H7 (cell line): ENCODE measurements at places on chromosomes 2 and 18. TPM values are rescaled to one million over a fixed set of nuclear protein-coding genes. Genes with fewer than 3 reads are reported as not detected.

UGT1A5 gene
- not detected in 2 replicates for total RNA-seq

QPCT gene
- 0.90 and 1.1 TPM in 2 replicates for total RNA-seq

UGT1A4 gene
- 0.07 TPM in 1 of 2 replicates, not detected in the other for total RNA-seq

SERPINB4 gene
- not detected in 2 replicates for total RNA-seq

TDRD15 gene
- total RNA-seq: not detected in 2 replicates

EMILIN2 gene
- 15.2 and 20.6 TPM in 2 replicates for total RNA-seq

ZNF385B gene
- 0.41 and 0.90 TPM in 2 replicates for total RNA-seq

CENPA gene
- 34.0 and 38.2 TPM in 2 replicates for total RNA-seq

SULT6B1 gene
- not detected in 2 replicates for total RNA-seq

CCL20 gene
- total RNA-seq: not detected in 2 replicates

TMEM182 gene
- total RNA-seq: 1.8 and 3.0 TPM in 2 replicates

AQP12A gene
- not detected in 2 replicates for total RNA-seq

DSG1 gene
- 0.14 TPM in 1 of 2 replicates, not detected in the other for total RNA-seq

LRATD1 gene
- 1.1 and 1.3 TPM in 2 replicates for total RNA-seq

GPR75 gene
- 0.45 and 0.81 TPM in 2 replicates for total RNA-seq
